Left lung (tissue), 14 donors: ENCODE measurements at places on chromosomes 4 and X. TPM values are rescaled to one million over a fixed set of nuclear protein-coding genes. Genes with fewer than 3 reads are reported as not detected.

DNA sequence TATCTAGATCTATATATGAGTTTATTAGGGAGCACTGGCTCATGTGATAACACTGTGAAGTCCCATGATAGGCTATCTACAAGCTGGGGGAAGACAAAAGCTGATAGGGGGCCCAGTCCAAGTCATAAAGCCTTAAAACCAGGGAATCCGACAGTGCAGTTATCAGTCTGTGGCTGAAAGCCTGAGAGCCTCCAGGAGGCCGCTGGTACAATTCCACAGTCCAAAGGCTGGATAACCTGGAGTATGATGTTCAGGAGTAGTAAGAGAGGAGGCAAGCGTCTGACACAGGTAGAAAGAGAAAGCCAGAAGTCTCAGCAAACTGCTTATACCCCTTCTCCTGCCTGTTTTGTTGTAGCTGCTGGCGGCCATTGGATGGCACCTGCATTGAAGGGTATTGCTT, 177.6 kb upstream of the SPRY1 start:
- H3K27me3 ChIP-seq = no peaks in the 10 kb centered on the region
- H3K4me1 ChIP-seq = no peaks in the 10 kb centered on the region
- DNase-seq = no peak
- no peak overlapping the region for H3K4me3 ChIP-seq

GRCh38 chr4:16019649-16020048, 56.7 kb upstream of the FGFBP2 start:
- no peak overlapping the region for H3K27ac ChIP-seq
- no peak for DNase-seq
- no peaks in the 10 kb centered on the region for H3K27me3 ChIP-seq
- H3K4me3 ChIP-seq = no peak overlapping the region

GRCh38 chrX:3678328-3678727, 35.1 kb downstream of the PRKX start:
- no peak overlapping the region for H3K4me3 ChIP-seq
- DNase-seq = no peak
- H3K27ac ChIP-seq = no peak overlapping the region
- H3K27me3 ChIP-seq = no peaks in the 10 kb centered on the region
- H3K36me3 ChIP-seq = no peaks in the 10 kb centered on the region
- H3K4me1 ChIP-seq = no peaks in the 10 kb centered on the region

Gene BMPR1B
- 1.2 TPM for polyA plus RNA-seq

Gene MAGEA12
- not detected for polyA plus RNA-seq

DNA sequence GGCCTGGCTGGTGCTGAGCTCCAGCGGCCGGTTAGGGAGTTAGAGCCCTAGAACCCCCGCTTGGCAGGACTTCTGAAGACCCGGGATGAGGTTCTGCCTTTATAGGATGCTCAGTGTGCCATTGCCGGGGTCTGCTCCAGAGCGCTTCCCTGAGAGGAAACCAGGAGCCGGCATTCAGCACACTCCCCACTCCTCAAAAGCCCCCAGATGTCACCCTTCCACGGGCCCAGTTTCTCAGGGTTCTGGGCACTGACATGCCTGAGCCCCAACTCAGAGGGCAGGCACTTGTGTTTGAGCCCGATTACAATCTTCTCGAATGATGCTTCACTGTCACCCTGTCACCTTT, 6.5 kb downstream of the NKX3-2 start:
- H3K4me1 ChIP-seq = no peaks in the 10 kb centered on the region
- no peak overlapping the region for H3K27ac ChIP-seq
- DNase-seq = no peak
- no peak overlapping the region for H3K4me3 ChIP-seq
- H3K36me3 ChIP-seq = no peaks in the 10 kb centered on the region

DNA sequence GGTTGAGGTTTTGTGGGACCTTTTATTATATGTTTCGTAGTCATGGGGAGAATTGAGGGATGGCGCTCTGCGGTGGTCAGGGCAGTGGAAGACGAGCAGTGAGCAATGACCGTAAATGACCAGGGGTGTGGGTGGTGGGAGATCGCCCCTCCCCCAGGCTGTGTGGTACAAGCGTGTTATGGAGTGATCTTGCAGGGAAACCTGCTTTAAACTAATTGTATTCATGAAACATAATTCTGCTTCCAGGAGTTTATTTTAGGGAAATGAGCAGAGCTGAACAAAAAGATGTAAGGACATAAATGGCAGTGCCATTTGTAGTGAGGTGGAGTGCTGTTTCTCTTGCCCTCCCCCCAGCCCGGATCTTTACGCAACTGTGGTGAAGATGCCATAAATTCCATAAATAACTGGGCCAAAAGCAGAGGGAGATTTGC, 20.2 kb downstream of the GYG2 start:
- no peak overlapping the region for H3K4me3 ChIP-seq
- no peaks in the 10 kb centered on the region for H3K4me1 ChIP-seq
- no peak for DNase-seq
- H3K27me3 ChIP-seq = no peaks in the 10 kb centered on the region
- no peaks in the 10 kb centered on the region for H3K36me3 ChIP-seq
- H3K27ac ChIP-seq = no peak overlapping the region

DNA sequence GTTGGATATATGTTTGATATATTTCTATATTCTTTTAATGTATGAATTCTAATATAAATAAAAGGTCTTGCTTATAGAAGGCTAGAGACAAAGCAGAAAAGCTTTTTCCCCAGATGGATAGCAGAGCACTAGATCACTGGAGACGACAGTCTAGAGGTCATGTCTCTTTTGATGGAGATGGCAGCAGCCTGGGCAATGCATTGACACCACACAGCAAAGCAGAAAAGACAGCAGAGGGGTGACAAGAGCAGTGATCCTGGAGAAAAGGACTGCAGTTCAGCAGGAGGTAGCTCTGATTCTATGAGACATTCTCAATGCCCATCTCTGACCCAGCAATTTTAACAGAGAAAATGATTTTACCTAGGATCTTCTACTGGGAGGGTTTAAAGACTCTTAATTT, 210.6 kb downstream of the DTHD1 start:
- no peak for DNase-seq
- H3K36me3 ChIP-seq = no peaks in the 10 kb centered on the region
- H3K27ac ChIP-seq = no peak overlapping the region
- H3K4me1 ChIP-seq = no peaks in the 10 kb centered on the region

DNA sequence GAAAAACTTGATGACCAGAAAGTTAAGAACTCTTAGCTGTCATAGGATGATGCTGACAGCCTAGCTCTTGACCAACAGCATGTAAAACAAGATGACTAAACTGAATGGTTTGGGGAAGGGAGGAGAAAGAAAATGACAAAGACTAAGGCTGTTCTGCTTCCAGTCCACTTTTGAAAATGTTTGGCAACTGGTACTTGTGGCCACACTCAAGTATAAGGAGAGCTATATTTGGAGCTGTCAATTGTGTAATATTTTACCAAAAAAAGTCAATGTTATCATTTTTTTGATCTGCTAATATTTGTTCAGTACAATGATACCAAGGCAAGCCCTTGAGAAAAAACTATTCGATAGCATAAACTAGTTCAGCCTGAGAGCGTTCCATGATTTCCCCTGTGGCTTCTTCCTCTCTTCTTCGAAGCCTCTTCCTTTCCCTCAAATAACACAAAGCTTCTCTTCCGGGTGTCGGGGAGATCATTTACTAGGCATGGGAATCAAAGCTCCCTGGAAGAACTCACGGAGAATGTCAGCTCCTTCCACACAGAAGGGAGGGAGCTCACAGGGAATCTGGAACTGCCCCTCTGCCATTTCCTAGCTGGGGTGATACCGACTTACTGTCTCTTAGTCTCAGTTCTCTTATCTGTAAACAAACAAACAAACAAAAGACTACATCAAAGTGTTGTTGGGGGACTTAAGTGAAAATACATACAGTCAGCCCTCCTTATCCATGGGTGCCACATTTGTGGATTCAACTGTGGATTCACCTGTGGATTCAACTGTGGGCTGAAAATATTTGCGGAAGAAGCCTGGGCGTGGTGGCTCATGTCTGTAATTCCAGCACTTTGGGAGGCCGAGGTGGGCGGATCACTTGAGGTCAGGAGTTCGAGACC, 82.6 kb downstream of the SCD5 start:
- H3K27me3 ChIP-seq = no peaks in the 10 kb centered on the region
- no peak overlapping the region for H3K27ac ChIP-seq
- H3K36me3 ChIP-seq = no peaks in the 10 kb centered on the region
- H3K4me3 ChIP-seq = no peak overlapping the region

Gene SLC25A53
- 16.4 TPM for polyA plus RNA-seq

DNA sequence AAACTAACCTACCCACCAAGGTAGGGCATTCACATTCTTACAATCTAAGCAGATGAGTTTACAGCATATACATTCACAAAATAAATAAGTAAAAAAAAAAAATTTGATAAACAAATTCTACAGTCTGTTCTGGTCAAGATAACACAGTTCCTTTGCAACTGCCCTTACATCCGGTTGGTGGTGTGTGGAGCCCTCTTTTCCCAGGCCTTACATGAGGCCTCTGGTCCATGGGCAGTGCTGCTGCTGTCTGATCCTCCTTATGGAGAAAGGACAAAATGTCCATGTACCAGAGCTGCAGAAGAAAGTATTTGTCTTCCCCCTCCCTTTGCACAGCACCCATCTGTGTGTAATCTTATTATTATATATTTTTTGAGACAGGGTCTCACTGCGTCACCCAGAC, 2.2 kb upstream of the SEPTIN11 start:
- H3K4me1 ChIP-seq = peaks cover 28% of the 10 kb centered on the region
- no peak overlapping the region for H3K4me3 ChIP-seq
- H3K27me3 ChIP-seq = no peaks in the 10 kb centered on the region
- H3K36me3 ChIP-seq = no peaks in the 10 kb centered on the region

- no peak overlapping the region for H3K27ac ChIP-seq
- H3K4me3 ChIP-seq = no peak overlapping the region
- H3K4me1 ChIP-seq = peaks cover 31% of the 10 kb centered on the region
- no peaks in the 10 kb centered on the region for H3K36me3 ChIP-seq
- no peak for DNase-seq
Observed at GRCh38 chrX:119682019-119682989, 10.7 kb downstream of the SEPTIN6 start.

GRCh38 chrX:12991575-12991974, 16.7 kb downstream of the TMSB4X start:
- no peak for DNase-seq
- no peaks in the 10 kb centered on the region for H3K27me3 ChIP-seq
- H3K36me3 ChIP-seq = no peaks in the 10 kb centered on the region
- no peaks in the 10 kb centered on the region for H3K4me1 ChIP-seq
- no peak overlapping the region for H3K27ac ChIP-seq

DNA sequence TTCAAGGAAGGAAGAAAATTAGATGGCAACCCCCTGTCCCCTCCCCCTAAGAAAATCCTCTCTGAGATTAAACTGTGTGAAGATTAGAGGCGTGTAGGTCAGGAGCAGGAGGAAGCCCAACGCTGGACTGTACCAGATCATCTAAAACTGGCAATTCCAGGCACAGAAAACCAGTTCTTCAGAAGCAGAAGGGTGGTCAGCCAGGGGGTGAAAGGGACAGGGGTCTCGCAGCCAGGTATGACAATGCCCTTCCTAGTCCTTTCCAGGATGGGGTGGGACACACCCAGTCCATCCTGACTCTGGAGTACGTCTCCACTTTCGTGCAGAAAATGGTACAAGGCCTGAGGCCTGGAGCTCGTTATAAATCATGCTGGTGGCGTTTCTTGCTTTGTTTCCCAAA, 3.3 kb upstream of the RHOH start:
- H3K36me3 ChIP-seq = no peaks in the 10 kb centered on the region
- H3K27me3 ChIP-seq = no peaks in the 10 kb centered on the region
- DNase-seq = no peak
- H3K4me3 ChIP-seq = no peak overlapping the region
- no peaks in the 10 kb centered on the region for H3K4me1 ChIP-seq

DNA sequence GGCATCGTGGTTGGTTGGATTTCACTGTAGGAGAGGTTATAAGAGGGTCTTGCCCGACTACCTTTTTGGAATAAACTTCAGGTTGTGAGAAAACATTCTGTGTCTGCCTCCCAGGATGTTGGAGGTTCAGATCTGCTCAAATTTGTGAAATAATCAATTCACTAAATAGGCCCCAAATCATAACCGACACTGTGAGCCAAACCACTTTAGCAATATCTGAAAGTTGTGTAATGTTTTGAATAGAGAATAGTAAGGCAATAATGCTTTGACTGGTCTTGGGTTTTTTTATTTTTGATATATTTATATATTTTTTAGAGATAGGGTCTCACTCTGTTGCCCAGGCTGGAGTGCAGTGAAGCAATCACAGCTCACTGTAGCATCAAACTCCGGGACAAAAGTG, 131.2 kb downstream of the GLRA3 start:
- no peaks in the 10 kb centered on the region for H3K36me3 ChIP-seq
- no peaks in the 10 kb centered on the region for H3K4me1 ChIP-seq
- no peak overlapping the region for H3K27ac ChIP-seq
- DNase-seq = no peak
- no peak overlapping the region for H3K4me3 ChIP-seq
- no peaks in the 10 kb centered on the region for H3K27me3 ChIP-seq

Gene PGK1
- 277 TPM for polyA plus RNA-seq

DNA sequence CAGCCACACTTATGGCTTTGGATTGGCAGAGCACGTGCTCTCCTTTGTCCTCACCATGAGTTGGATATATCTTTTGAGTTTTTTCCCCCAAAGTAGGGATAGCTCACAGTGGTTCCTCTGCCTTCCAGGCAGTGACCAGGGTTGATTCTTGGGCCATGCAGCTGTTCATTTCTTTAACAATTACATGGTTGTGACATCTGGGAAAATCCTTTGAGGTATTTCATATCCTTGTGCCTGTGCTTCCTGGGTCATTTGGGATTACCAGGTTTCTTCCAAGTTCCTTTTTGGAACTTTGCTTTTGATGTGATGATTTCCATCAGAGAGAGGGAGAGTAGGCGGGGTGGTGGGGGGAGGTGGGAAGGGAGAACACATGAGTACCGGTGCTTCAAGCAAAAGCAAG, 15.6 kb downstream of the BCORL1 start:
- no peaks in the 10 kb centered on the region for H3K4me1 ChIP-seq
- no peaks in the 10 kb centered on the region for H3K36me3 ChIP-seq
- H3K27me3 ChIP-seq = no peaks in the 10 kb centered on the region
- no peak overlapping the region for H3K27ac ChIP-seq
- H3K4me3 ChIP-seq = no peak overlapping the region

Gene RENBP
- 7.5 TPM for polyA plus RNA-seq

DNA sequence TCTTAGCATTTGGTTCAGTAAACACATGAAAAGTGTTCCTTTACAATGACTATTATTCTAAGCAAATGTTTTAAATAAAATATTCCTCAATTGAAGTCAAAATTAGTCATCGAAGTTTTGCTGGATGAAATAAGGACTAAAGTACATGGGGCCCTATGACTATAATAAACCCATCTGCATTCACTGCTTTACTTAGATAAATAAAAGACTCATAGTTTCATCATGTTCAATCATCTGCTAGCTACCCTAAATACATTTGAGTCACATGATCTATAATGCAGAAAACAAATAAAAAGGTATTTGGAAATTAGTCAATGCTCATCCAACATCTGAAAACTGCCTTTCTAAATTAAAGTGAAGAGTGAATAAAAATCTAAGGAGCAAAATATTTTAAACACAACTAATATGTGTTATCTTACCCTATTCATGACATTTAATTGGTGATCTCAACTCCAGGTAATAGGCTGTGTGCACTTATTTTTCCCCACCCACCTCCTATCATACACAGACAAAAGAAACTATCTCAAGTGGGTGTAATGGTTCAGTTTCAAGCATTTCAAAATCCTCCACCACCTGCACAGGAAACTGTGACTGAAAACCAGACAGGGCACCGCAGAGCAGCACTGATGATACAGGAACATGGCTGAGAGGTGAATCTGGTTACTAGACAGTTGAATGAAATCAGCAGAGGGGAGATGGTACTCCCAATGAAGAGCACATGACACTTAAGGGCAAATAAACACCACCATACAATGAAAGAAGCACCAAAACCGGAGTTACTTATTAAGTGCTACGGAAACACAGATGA, 78.6 kb downstream of the CAMK2D start:
- DNase-seq = no peak
- H3K4me3 ChIP-seq = no peak overlapping the region
- H3K27ac ChIP-seq = no peak overlapping the region
- H3K27me3 ChIP-seq = no peaks in the 10 kb centered on the region
- no peaks in the 10 kb centered on the region for H3K36me3 ChIP-seq

Gene ATP2B3
- polyA plus RNA-seq = 0.22 TPM
